ENCODE measurements at places on chromosomes 3 and 15.

- no peak for DNase-seq
Measured at GRCh38 chr15:35603301-35603700, 57.3 kb upstream of the DPH6 start.

- DNase-seq = peak; percentile 37
Measured at GRCh38 chr3:177195242-177195991, 1.9 kb downstream of the TBL1XR1 start.

- DNase-seq = no peak
Measured at GRCh38 chr15:43144512-43144911, 11.1 kb downstream of the TMEM62 start.

- peak; percentile 68 for DNase-seq
Measured at GRCh38 chr3:78580681-78581080, 1187.1 kb downstream of the ROBO1 start.

DNA sequence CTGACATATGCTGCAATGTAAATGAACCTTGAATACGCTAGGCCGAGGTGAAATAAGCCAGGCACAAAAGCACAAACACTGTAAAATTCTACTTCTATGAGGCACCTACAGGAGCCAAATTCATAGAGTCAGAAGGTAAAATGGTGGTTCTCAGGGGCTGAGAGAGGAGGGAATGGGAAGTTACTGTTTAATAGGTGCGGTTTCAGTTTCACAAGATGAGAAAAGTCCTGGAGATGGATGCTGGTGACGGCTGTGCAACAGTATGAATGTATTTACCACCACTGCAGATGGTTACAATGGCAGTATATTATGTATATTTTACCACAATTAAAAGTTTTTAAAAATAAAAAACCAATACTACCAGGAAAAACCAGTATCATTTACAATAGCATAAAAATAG, 4.0 kb downstream of the TNK2 start:
- no peak for DNase-seq

GRCh38 chr3:159902546-159903314, 85.9 kb upstream of the IL12A start:
- no peak for DNase-seq

DNA sequence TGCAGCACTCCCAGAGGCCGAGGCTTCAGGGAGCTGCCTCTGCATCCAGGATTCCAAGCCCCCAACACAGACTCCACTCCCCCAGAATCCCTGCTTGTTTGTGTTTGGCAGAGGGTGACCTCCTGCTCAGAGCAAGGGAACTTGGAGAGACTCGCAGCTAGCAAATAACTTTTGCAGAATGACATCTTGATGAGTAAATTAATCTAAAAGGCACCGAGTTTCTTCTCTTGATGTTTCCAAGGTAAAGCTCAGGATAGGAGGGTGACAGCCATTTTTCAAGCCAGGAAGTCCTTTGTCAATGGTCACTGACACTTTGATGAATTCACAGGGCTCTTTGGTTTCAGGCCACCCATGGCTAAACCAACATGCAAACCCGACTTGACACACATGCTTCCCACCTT, 523.0 kb downstream of the NTRK3 start:
- DNase-seq = no peak

GRCh38 chr15:73799466-73799865, 46.3 kb upstream of the INSYN1 start:
- peak; percentile 69 for DNase-seq

Measured in fibroblast of skin of back (primary cell).